ENCODE measurements at places on chromosomes 12 and 14. TPM values are rescaled to one million over a fixed set of nuclear protein-coding genes. Genes with fewer than 3 reads are reported as not detected.
A peak's percentile ranks its signal among the peaks of the same experiment; 100 is the strongest.

- no peak for DNase-seq
Observed at GRCh38 chr12:59843260-59843843, 247.5 kb downstream of the SLC16A7 start.

CABP1 gene
- not detected for total RNA-seq

- DNase-seq = no peak
Observed at GRCh38 chr12:79191391-79191790, 326.8 kb downstream of the SYT1 start.

DNA sequence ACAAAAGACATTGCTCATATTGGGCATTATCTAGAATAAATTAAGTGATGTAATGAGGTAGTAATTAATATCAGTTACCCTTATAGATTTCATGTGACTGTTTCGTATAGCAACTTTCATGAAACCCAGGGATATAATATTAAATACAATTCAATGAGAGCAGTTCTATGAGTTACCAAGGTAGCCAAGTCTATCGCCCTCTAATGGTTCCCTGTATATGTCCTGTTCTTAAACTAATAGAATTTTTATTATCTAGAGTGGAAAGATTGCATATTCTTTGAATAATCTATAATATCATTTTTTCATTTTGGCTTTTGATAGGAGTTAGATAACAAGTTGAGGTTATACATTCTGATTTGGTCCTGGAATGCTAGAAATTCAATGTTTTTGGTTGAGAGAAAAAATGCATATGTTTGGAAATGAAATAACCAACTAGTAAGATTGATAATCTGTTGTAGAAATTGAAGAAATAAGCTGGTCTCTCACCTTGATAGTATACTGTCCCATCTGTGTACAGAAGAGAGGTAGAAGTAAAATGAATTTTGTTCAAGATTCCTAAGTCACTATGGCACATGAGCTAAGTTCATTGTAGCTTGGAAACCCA, 59.7 kb downstream of the SCFD1 start:
- DNase-seq = no peak

CCDC196 gene
- total RNA-seq = not detected

GRCh38 chr14:32329146-32329545, at the start of gene AKAP6:
Gene AKAP6, plus strand, starts transcription at chr14:32329298. Its CDS starts 104,196 bp downstream, at chr14:32433494.
- no peak for DNase-seq

GRCh38 chr12:80373666-80374065, 70.4 kb upstream of the PTPRQ start:
- DNase-seq = no peak

LAG3 gene
- total RNA-seq = not detected

- no peak for DNase-seq
Observed at GRCh38 chr14:101588286-101588975, 27.1 kb downstream of the DIO3 start.

GRCh38 chr12:131383741-131384543, 326.9 kb upstream of the SFSWAP start:
- DNase-seq = no peak

GRCh38 chr12:46774322-46774633, 51.5 kb downstream of the SLC38A4 start:
- no peak for DNase-seq

- DNase-seq = peak; percentile 56
Observed at GRCh38 chr14:99612738-99613330, 8.8 kb upstream of the CCDC85C start.

GRCh38 chr12:6553051-6553868, 2.6 kb downstream of the IFFO1 start:
- peak; percentile 97 for DNase-seq

- peak; percentile 52 for DNase-seq
Observed at GRCh38 chr12:117850048-117850447, 118.7 kb downstream of the KSR2 start.

DNA sequence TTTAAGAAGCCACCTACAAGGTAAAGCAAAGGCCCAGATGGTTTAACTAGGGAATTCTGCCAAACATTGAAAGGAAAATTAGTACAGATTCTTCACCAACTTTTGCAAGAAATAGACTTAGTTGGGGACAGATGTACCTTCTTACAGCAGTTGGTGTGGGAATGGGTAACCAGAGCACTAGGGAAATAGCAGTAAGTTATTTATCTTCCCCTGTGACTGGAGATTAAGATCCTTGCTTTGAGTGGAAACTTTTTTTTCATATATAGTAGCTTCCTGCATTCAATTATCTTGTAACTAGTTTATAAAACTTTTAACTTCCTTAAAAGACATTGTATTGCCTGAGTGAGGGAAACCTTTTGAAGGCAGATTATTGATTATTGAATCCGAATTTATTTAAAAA, 44.2 kb downstream of the ARID2 start:
- no peak for DNase-seq

DNA sequence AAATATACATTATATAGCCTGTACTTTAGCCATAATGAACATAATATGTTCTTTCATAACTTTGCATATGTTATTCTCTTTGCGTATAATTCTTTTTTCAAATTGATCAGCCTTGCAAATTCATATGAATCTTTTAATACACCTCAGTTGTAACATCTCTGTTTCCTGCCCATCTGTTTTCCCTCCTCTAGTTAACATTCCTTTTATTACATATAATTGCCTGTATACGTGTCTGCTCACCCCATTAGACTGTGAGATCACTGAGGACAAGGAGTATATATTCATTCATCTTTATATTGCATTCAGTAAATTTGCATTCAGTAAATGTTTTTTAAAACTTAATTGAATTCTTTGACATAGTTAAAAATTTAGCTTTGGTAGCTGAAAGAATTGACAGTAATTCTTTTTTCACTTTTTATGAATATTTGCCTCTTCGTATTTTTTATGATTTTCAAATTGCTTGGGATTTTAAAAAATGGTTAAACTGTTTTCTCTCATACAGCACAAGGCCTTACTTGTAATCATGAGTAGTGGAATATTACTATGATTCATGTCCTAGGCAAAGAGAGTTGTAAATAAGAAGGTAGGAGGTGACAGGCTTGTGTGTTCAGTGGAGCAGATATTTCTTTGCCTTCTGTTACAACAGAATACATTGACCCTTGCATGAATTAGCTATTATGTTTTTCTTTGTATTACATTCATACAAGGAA, 32.8 kb upstream of the KLHL42 start:
- no peak for DNase-seq

DNA sequence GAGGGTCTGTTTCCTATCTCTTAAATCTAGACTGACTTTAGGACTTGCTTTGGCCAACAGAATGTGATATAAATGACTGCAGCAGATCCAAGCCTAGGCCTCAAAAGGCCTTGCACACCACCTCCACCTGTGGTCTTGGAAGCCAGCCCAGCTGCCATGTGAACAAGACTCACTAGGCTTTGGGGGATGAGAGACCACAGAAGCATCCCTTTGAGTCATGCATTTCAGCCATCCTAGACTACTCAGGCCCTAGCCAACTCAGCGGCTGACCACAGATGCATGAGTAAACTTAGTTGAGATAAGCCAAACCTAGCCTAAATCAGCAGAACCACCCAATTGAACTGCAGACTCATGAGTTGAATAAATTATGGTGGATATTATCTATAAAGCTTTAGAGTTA, 87.7 kb downstream of the KCNH5 start:
- DNase-seq = peak; percentile 84

SDR9C7 gene
- not detected for total RNA-seq

DNA sequence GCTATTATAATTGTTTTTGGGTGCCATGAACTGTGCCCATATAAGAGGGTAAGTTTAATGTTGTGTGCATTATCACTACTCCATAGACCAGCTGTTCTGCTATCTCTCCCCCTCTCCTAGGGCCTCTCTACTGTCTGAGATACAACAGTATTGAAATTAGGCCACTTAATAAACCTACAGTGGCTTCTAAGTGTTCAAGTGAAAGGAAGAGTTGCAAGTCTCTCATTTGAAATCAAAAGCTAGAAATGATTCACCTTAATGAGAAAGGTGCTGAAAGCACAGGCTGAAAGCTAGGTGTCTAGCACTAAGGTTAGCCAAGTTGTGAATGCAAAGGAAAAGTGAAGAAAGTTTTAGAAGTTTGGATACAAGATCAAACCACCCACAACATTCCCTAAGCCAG, 168.0 kb downstream of the SLC16A7 start:
- DNase-seq = no peak

GRCh38 chr12:86389949-86390348, 133.8 kb upstream of the MGAT4C start:
- DNase-seq = no peak

GRCh38 chr12:109016016-109016415, 4.9 kb downstream of the SVOP start:
- no peak for DNase-seq

DNAJC22 gene
- total RNA-seq = 14.3 TPM

GRCh38 chr12:107236824-107237511, 143.6 kb upstream of the CRY1 start:
- DNase-seq = peak; percentile 59

- no peak for DNase-seq
Observed at GRCh38 chr12:44021471-44021971, 185.6 kb downstream of the TMEM117 start.

FOXA1 gene
- total RNA-seq = 3.1 TPM

GRCh38 chr12:100995771-100996170, 201.2 kb downstream of the ANO4 start:
- no peak for DNase-seq

KRT86 gene
- 0.31 TPM for total RNA-seq

DNA sequence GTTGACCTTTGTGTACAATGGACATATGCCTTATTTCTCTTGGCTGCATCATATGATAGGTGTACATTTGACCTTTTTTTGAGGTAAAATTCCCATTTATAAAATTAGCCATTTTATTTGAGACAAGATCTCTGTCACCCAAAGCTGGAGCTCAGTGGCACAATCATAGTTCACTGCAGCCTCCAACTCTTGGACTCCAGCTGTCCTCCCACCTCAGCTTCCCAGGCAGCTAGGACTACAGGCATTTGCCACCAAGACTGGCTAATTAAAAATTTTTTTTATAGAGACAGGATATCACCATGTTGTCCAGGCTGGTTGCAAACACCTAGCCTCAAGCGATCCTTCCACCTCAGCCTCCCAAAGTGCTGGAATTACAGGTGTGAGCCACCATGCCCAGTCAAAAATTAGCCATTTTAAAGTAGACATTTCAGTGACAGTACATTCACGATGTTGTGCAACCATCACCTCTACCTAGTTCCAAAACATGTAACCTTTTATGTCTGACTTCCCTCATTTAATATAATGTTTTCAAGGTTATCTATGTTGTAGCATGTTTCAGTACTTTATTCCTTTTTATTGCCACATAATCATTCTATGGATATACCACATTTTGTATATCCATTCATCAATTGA, 5.4 kb downstream of the G2E3 start:
- DNase-seq = no peak

PDE3A gene
- 8.9 TPM for total RNA-seq

SLC48A1 gene
- 11.9 TPM for total RNA-seq

SLC22A17 gene
- 4.6 TPM for total RNA-seq

GRCh38 chr12:3436461-3437065, 54.4 kb upstream of the PRMT8 start:
- DNase-seq = no peak
